ENCODE measurements at places on chromosomes 6 and 20.

GRCh38 chr6:132571774-132572173, 1.7 kb downstream of the TAAR6 start:
- DNase-seq: no peak

DNA sequence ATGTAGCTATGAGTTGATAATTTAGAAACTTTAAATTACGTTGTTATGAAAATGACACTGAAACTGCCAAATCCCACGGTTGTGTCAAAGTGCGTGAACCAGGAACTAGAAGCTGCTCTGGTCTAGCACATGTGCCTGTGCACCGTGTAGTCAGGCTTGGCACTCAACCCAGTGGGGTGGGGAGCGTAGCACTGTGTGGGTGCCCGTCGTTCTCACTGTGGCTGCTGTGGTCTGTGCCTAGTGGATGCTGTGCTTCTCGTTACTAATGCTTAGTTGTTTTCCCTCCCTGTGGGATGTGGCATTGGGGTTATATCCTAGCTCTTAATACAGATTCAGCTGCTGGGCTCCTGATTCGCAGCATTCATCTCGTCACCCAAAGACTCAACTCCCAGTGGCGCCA, 46.2 kb upstream of the ADIG start:
- DNase-seq: no peak

- DNase-seq: peak; percentile 57
Observed at GRCh38 chr20:49276161-49276960, 1.5 kb downstream of the ZNFX1 start.

DNA sequence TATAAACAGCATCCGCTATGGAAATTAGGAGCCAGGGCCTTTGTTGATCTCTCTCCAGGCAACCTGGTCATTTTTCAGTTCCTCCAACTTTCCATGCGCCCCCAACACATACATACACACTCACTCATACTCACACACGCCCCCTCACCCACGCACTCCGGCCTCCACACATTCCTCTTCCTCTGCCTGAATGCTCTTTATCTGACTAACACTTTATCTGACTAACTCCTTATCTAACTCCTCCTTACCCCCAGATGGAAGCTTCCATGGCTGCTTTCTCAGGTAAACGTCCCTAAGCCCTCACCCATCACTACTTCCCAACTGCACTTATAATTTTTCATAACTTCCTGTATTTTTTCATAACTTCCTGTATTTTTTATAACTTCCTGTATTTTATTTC, 17.4 kb downstream of the CASS4 start:
- DNase-seq: peak; percentile 37

DNA sequence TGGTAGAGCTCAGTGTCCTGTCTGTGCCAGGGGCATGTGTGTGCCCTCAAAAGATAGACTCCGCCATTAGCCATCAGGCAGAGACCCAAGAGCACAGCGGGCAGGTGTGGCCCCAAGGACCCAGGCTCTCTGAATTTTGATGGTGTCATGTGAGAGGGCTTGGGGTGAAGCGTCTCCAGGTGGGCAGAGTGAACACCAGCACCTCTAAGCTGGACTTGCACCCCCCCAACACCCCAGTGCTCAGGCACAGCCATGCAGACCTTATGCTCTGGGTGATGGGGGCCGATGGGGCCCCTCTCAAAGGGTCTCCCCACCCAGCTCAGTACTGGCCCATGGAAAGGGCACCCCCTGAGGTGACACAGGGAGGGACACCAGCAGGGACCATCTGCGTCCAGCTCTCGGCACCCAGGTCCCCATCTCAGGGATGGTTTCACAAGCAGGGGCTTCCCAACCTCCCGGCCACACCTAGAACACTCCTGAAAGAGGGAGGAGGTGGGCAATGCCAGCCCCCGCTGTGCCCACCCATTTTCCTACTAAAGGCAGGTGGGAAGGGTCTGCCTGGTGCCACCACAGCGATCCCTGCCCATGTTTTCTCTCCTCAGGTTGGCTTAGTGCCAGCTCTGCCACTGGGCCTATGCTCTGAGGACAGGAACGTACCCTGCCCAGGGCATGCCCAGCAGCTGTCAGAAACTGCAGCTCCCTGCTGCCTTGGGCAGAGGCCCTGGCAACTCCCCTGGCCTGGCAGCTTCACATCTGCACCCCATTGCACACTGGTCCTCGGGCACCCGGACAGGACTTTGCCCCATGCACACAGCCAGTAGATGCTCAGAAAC, 3.5 kb downstream of the CST7 start:
- DNase-seq: no peak

GRCh38 chr6:6248651-6249050, 71.8 kb downstream of the F13A1 start:
- no peak for DNase-seq

GRCh38 chr20:12984069-12984765, 24.6 kb upstream of the SPTLC3 start:
- no peak for DNase-seq

DNA sequence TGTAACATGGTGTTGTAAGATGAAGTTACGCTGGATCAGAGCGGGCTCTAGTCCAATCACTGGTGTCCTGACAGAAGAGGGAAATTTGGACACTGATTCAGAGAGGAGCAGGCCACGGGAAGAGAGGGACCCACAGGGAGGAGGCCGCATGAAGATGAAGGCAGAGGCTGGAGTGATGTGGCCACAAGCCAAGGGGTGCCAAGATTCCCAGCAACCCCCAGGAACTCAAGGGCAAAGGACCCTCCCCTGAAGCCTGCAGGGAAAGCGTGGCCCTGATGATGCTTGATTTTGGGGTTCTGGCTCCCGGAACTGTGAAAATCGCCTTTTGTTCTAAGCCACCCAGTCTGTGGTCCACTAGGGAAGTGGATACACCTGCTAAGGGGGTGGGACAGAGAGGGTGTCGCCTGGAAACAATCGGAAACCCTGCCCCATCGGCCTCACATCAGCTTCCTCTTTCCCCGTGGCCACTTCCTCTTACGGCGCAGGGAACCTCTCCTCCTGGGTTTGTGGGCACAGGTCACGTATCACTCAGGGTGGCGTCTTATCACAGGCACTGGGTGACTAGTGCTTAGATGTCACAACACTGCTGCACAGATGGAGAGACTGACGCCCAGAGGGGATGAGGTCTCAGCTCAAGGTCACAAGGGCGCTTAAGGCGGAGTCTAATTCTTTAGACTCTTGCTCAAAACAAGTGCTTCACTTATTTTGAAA, 58.0 kb downstream of the SULF2 start:
- peak; percentile 7 for DNase-seq

DNA sequence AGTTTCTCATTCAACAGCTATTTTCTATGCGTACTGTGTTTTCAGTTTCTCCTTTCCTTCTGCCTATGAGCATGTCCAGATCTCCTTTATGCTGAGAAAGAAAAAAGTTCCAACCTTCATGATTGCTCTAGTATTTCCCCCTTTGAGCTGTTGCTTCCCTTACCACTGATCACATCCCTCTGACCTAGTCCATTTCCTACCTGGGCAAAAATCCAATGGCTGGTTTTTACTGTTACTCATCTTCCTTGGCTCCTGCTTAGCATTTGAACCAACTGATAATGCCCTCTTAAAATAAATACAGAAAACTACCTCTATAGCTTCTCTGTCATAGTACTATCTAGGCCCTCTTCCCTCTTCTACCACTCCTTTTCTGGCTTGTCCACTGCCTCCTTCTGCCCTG, 6.0 kb downstream of the RFX6 start:
- DNase-seq: no peak

- DNase-seq: no peak
Observed at GRCh38 chr6:133551847-133552341, 310.7 kb downstream of the EYA4 start.
